ENCODE measurements at places on chromosomes 16 and 17.

- DNase-seq: no peak
Measured at GRCh38 chr17:44733753-44734152, 25.0 kb upstream of the ADAM11 start.

GRCh38 chr17:6473128-6473767 is 29.0 kb downstream of the PIMREG start:
- peak; percentile 33 for DNase-seq

- DNase-seq: no peak
Measured at GRCh38 chr16:24748242-24748641, 18.8 kb downstream of the TNRC6A start.

GRCh38 chr16:77723108-77723514 is 797 bp downstream of the NUDT7 start:
- DNase-seq: no peak

- no peak for DNase-seq
Measured at GRCh38 chr16:6375465-6376075, 957.1 kb upstream of the RBFOX1 start.

- no peak for DNase-seq
Measured at GRCh38 chr16:73216932-73217331, 169.0 kb upstream of the ZFHX3 start.

GRCh38 chr17:81635973-81636504 is 873 bp downstream of the NPLOC4 start:
- no peak for DNase-seq

DNA sequence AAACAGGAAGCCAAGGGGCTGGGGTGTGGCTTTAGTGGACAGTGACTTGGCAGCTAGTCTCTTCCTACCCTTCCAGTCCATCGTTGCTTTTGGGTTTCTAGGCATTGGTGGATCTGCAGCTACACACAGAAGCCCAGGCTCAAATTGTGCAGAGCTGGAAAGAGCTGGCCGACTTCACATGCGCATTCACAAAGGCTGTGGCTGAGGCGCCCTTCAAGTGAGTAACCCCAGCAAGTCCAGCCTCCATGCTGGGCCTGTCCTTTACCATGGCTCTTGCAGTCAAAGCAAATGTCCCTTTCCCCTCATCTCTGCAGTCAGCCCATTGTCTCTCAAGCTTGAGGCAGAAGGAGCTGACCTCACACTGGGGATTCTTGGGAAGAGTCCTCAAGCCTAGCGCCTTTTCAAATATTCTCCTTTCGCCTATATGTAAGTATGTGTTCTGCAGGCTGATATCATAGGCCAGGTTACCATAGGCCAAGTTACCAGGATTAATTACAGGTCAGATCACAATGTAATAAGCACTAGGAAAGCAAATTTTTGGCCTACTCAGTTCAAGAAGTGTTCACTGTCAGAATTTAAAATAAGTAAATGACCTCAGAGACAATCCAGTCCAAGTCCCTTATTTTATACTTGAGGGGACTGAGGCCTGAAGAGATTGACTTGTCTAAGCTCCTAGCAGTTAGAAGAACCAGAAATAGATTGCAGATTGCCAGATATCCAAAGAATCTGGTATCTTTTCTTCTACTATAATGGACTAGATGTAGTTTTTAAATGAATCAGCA is 6.5 kb downstream of the EME1 start:
- DNase-seq: no peak

GRCh38 chr17:27155866-27156265 is 138.0 kb upstream of the WSB1 start:
- DNase-seq: no peak

- no peak for DNase-seq
Measured at GRCh38 chr17:49545007-49545660, 30.5 kb upstream of the NXPH3 start.

DNA sequence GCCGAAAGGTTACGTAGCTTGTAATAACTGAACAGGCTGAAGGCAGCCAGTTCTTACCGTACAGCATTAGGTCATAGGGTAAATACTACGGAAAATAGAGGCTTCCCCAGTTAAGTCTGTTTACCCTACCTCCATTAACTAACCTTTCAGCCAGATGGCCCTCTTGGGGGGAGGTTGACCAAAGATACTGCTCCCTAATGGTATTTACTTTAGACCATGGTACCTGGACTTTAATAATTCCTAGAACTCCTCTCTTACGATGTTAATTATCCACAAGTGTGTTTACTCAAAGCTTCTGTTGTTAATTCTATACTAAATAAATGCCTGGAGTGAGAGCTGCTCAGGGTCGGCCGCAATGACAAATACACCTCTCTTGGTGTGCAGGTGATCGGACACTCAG is 9.8 kb upstream of the ADAT1 start:
- DNase-seq: no peak

GRCh38 chr17:76716146-76716838 is 5.5 kb upstream of the MXRA7 start:
- no peak for DNase-seq

DNA sequence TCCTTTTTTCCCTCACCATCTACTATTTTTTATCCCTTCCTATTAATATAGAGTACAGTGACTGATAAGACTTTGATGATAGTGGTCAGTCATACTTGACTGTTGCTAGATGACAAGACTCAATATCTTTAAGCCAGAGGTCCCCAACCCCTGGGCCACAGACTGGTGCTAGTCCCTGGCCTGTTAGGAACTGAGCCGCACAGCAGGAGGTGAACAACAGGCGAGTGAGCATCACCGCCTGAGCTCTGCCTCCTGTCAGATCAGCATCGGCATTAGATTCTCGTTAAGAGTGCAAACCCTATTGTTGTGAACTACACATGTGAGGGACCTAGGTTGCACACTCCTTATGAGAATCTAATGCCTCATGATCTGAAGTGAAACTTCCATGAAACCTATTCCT is 341.3 kb downstream of the BCAS3 start:
- no peak for DNase-seq
